ENCODE measurements at places on chromosomes 5 and 9.
A peak's percentile ranks its signal among the peaks of the same experiment; 100 is the strongest.

- DNase-seq, result no peak
Observed at GRCh38 chr5:56099346-56099745, 104.6 kb upstream of the IL6ST start.

- peak; percentile 91 for DNase-seq
Observed at GRCh38 chr5:168177831-168178450, 113.5 kb upstream of the WWC1 start.

DNA sequence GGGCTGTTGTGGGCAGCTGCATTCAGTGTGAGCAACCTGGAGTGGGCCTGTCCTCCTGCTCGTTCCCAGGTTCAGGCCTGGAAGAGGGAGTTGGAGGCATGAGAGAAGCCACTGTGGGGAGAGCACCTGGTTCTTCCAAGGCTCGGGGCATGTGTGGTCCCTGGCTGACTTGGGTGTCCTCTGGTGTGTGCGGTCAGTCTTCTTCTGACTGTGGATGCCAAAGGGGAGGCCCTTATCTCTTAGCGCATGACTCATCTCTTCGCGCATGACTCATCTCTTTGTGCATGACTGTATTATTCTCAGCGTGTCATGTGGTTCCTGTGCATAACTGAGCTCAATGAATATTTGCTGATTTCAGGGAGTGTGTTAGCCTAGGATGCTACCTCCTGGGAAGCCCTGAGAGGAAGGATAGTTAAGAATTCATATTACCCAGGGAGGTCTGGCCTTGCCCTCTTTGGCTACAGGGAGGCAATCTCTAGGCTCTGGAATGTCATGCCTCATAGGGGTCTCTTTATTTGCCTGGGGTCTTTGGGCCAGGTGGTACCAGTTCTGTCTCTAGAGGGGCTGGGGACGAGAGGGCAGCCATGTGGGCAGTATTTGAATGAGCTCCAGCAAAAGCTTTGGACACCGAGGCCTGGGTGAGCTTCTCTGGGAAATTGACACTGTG, 188.7 kb downstream of the HSPA4 start:
- DNase-seq, result peak; percentile 79

DNA sequence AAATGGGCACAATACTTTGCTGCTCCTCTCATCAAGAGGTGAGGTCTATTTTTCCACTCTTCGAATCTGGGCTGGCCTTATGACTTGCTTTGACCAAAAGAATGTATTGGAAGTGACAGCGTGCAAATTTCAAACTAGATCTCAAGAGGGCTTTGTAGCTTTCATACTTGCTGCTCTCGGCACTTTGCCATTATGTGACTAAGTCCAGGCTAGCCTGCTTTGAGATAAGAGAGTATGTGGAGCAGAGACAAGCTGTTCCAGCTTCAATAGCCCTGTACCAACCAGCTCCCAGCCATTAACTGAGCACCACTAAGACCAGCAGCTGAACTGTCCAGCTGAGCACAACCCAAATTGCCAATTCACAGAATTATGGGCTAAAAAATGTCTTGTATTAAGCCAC, 124.6 kb downstream of the ACER2 start:
- no peak for DNase-seq

DNA sequence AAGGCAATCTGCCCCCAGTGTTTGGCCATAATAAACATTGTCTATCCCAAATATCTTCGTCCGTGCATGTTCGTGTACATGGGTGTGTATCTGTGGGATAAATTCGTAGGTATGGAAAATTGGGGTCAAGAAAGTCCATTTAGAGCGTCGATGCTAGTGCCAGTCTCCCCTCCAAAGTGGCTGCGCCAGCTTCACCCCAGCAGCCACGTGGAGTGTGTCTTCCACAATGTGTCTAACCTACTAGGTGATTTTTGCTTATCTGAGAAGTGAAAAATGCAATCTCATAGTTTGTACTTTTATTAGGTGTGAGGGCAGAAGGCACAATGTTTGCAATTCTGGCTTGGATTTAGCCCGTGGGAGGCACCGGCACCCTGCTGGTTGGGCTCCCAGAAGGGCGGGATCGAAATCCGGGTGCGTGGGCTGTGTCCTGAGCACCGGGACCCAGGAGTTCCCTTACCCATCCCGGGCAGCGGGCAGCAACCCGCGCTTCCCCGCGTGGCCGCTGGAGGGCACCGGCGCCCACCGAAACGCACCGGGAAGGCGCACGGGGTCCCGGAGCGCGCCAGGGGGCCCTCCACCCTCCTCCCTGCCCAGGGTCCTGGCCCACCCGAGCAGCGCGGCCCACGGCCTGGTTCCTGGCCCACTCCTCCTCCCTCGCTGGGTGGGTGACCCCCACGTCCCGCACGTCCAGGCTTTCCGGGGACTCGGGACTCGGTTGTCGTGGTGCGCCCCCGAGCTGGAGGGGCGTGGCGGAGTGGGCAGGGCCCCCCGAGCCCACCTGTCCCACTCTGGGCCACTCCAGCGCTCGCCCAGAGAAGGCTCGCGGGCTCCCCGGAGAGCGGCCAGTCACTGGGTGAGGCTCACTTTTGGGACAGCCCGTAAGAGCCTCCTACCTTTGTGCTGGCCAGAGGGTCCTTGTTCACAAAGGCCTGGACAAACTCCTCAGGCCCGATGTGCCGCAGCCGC, 55.4 kb upstream of the RNF130 start:
- peak; percentile 55 for DNase-seq

DNA sequence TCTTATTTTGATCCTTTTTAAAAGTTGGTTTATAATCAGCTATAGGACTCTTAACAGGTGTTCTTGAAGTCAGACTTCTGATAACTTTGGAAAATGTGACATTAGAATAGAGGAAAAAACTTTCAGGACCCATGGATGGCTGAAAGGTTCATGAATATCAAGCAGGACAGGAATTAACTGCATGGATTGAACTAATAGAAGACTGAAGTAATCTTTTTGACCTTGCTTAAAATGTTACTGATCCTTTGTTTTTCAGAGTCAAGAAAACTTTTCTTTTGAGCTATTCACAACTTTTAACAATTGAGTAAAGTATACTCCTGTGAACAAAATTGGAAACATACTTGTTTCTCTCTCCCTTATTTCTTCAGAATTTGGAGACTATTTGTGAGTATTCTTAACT, 79.2 kb downstream of the PLK2 start:
- no peak for DNase-seq

- DNase-seq, result no peak
Observed at GRCh38 chr5:75707911-75708509, 9.2 kb downstream of the POC5 start.

- no peak for DNase-seq
Observed at GRCh38 chr9:14531341-14532269, 161.6 kb downstream of the ZDHHC21 start.

- no peak for DNase-seq
Observed at GRCh38 chr9:136721339-136722092, 9.1 kb downstream of the DIPK1B start.

DNA sequence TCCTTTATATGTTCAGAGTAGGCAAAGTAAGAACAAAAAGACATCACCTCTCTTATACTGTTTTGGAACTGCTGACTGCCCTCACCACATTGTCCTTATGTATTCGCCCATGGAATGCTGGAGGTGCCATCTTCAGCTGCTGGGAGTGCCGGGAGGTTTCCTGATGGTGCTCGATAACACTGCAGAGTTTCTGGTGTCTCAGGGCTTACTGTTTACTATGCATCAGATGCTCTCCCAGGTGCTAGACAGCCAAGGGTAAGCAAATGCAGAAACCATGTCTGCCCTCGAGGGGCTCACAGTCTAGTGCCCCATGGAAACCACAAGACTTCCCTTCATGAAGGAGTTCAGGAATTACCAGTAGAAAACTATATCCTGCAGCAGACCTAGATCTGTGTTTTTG, 70.1 kb upstream of the SMIM23 start:
- DNase-seq, result peak; percentile 39

DNA sequence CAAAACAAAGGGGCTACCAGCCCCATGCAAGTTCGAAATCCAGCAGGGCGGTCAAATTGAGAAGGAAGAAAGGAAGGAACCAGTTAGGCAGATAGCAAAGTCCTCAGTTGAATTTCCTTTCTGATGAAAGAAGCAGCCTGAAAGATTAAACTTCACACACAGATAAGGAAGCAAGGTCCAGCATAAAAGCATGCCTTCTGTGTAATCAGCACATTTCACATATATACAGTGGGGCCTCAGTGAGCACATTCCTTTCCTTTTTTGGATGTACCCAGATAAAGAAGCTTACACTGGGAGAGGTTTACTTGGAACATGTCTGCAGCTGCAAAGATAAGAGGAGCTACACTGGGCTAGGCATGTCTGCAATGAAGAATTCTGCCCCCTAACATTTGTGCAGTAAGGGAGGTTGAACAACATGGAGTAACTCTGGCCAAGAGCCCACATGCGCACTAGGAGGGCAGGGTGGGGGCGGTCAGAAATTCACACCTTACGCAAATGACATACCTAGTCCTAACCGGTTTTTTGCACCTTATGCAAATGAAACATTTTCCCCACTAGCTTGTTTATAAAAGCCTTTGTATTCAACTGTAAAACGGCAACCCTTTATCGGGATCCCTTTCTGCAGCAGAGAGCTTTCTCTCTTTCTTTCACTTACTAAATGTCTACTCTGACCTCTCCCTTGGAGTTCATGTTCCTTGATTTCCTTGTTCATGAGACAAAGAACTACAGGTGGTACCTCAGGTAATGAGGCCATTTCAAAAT, 149.7 kb upstream of the FBXL17 start:
- no peak for DNase-seq

- DNase-seq, result no peak
Observed at GRCh38 chr9:11190719-11191118, 577.9 kb upstream of the PTPRD start.

- DNase-seq, result no peak
Observed at GRCh38 chr5:15741591-15741990, 241.6 kb downstream of the FBXL7 start.

DNA sequence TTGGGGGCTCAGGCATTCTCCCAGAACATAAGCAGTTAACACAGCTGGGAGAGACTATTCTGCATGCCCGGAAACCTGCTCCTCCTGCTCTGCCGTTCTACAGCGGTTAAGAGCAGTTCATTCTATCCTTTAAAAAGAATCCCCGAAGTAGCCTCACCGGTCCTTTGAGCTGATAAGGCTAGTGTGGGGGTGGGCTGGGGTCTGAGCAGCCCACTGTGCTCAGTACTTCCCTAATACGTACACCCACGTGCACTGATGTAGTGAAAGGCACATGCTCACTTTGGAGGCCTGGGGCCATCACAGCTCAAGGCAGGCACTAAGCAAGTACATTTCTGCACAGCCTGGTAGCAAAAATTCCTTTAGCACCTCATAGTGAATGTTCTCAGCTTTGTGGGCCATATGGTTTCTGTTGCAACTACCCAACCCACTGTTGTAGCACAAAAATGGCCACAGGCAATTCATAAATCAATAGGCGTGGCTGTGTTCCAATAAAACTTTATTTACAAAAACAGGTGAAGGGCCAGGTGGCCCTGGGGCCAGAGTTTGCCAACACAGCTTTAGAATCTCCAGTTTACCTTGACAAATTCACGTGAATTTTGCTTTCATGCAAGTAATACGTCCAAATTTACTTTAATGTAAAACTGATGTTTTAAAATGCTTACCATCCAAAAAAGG, 136.4 kb downstream of the ZNF354C start:
- DNase-seq, result no peak

- DNase-seq, result no peak
Observed at GRCh38 chr9:121122246-121123032, 47.7 kb downstream of the CNTRL start.

GRCh38 chr9:129237164-129237611, 59.1 kb upstream of the IER5L start:
- peak; percentile 90 for DNase-seq

DNA sequence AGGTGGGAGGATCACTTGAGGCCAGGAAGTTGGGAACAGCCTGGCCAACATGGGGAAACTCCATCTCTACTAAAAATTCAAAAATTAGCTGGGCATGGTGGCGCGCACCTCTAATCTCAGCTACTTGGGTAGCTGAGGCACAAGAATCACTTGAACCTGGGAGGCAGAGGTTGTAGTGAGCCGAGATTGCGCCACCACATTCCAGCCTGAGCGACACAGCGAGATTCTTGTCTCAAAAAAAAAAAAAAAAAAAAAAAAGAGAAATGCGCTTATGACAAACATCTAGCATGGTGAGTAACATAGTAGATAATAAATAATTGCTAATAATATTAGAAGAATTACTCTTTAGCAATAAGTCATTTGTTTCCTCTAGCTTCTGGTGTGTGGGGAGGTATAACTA, 25.9 kb downstream of the RUSC2 start:
- DNase-seq, result no peak

GRCh38 chr5:93570294-93571113, 10.5 kb downstream of the NR2F1-AS1 start:
- DNase-seq, result no peak

DNA sequence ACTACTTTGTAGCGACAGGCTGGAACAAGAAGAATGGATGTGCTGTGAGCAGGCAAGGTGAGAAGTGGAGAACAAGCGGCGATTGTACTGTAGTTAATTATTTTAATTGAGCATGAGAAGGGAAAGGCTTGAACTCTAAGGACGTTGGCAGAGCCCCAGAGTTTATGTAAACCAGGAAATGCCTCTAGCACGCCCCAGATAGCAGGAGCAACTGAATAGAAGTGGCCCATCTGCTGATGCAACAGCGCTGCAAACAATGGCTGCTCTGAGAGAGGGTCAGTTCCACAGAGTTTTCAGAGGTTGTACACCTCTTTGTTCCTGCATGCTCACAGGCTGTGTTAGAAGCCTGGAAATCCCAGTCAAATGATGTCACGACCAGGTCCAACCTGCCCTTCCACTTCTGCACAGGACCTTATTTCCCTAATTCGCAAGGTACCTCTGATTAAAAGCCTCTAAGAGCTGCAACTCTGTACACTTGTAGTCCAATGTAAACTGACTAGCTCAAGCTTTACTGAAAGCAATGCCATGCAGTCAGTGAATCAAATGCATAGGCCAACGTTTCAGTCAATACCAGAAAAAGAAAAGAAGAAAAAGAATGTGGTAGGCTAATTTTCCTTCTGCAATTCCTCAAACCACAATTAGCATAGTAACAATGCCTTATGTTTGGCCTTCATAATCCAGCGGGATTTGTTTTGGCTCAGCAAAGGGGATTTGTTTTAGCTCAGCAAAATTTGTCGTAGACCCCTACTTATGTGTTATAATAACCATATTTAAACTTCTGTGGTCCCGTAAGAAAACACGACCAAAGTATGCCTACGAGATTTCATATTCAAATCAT, 119.6 kb upstream of the RETREG1 start:
- DNase-seq, result peak; percentile 97

All from islet precursor cell (in vitro differentiated cells).